ENCODE measurements at places on chromosomes 13 and 19.

- no peak for DNase-seq
These were observed 6.9 kb downstream of the NOSIP start for GRCh38 chr19:49573425-49573824.

DNA sequence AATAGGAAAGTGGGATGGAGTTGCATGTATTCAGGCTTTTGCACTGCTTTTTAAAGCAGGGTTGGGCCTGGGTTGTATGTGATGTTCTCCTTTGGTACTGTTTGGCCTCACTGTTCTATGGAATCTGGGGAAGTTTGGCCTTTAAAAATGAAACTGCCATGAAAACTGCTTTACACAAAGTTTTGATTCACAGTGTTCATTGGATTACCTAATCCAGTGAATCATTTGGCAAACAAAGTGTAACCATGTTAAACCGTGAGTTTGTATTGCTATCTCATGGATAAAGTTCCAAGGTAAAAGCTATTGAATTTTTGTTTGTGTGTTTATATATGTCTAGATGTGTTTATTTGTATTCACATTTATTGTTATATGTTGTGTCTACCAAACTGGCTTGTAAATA is 1658.6 kb downstream of the OLFM4 start:
- DNase-seq, result no peak

DNA sequence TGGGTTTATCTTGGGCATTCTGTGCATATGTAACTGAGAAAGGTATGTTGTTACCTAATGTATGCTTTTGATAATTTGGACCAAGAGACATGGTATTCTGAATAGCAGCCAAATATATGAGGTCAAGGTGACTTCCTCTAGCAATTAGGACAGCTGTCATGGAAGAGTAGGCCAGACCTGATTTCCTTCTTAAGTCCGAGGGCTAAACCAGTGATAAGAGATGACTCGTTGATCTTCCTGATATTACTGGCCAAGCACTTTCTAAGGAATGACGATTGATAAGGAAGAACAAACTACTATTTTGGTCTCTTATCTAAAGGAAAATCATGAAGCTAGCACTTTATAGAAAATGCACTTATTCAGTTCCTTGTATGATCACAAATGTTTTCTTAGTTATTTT is 42.7 kb downstream of the ARHGAP35 start:
- no peak for DNase-seq

DNA sequence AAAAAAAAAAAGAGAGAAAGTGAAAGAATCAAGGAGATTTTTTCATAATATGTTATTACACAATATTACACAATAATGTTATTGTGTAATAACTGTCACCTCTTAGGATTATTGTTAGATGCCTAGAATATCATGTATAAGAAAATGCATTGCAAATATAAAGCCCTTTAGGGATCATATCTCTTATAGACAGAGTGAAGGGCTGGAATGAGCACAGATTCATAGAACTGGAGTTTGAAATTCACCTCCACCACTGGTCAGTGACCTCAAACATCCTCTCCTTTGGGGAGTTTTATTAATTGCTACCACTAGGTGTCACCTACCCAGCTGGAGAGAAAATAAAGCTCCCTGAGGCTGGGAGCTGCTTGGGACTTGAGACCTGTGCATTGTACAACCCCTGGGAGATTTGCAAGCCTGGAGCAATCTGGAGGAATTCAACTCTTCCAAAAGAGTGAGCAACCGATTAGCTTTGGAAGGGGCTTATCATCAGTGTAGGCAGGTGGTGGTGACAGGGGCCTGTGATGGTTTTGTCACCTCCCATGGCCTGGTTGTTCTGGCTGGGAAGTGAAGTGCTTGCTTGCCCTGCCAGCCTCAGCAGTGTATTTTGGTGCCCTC is 30.3 kb upstream of the FRY start:
- DNase-seq, result peak; percentile 8

- DNase-seq, result no peak
These were observed 28.3 kb downstream of the RCBTB2 start for GRCh38 chr13:48504606-48505005.

DNA sequence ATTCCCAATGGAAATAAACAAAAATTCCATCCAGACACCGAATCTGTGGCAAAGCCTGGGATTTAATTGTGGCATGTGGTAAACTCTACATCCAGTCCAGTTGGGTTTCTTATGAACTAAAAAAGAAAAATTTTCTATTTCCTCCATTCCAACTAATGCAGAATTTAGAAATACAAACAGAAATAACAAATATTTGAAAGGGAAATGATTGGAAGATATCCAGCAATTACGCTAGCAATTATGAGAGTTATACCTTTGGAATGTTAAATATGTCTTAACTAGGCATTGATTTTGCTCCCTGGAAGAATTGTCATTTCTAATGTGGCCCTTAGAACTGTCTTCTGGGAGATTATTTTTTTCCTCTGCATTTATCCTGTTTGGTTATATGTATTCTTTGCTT is 421.4 kb upstream of the KLHL1 start:
- DNase-seq, result no peak

GRCh38 chr13:99526549-99526948 is 25.3 kb downstream of the TM9SF2 start:
- DNase-seq, result no peak

- DNase-seq, result no peak
These were observed 36.2 kb downstream of the C13orf46 start for GRCh38 chr13:113937527-113938180.

DNA sequence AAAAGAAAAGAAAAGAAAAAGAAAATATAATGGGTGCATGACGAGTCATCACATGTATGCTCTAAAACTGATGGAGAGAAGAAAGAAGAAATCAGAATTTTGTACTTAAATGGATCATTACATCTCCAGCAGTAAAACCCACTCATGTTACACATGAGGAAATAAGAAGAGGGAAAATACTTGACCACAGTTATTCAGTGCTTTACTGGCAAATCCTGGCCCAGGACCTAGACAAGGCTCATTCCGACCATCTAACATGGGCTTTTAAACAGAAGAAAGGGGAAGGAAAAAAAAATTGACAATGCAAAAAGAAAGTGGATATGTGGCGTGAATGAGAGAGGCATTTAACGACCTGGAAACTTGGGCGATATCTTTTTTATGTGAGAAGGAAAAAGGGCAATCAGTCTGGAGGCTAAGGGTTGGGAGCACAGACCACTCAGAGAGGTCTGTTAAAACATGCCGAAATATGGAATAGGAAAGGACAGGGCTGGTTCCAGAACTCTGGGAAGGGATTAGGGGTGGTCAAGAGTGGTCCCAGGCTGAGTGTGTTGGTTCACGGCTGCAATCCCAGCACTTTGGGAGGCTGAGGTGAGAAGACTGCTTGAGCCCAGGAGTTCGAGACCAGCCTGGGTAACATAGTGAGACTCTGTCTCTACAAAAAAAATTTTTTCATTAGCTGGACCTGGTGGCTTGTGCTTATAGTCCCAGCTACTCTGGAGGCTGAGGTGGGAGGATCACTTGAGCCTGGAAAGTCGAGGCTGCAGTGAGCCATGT is 1.6 kb downstream of the SIGLECL1 start:
- DNase-seq, result no peak

GRCh38 chr13:65400702-65401101 is 1829.4 kb downstream of the PCDH9 start:
- DNase-seq, result no peak

DNA sequence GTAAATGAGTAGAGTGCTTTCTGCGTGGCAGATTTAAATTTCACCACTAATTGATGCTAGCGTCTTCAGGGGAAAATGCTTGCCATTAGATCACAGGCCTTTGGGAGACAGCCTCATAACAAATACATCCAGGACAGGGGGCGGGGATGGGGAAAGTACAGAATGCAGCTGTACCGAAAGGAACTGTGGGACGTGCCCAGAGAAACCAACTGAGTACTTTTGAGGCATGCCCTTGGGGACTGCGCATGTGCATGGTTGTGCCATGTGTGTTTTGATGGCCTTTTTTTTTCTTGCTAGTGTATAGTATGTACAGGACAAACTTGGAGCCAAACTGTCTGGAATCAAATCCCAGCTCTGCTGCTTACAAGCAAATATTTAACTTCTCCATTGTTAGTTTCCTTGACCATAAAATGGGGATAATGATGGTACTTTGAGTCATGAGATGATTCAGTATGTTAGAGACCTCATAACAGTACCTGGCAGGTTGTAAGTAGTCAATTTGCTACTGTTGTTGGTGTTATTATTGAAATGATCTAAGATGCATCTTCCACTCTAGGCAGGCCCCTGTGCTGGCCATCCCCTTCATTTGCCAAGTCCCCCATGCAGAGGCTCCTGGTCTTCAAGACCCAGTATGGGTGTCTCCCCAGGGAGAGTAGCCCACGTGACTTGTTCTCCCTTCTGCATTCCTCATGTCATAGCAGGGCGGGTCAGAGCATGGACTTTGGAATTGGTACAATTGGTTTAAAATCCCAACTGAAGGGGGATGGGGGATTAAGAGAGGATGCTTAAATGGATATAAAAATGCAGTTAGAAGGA is 68.3 kb upstream of the NPAS1 start:
- no peak for DNase-seq

GRCh38 chr19:31350693-31351055 is 1.4 kb upstream of the TSHZ3 start:
- no peak for DNase-seq

- no peak for DNase-seq
These were observed 71.7 kb upstream of the GTF3A start for GRCh38 chr13:27352698-27353097.

GRCh38 chr13:76000131-76000530 is 364.0 kb downstream of the LMO7 start:
- DNase-seq, result no peak

- no peak for DNase-seq
These were observed 4.4 kb upstream of the SIN3B start for GRCh38 chr19:16824658-16825311.

DNA sequence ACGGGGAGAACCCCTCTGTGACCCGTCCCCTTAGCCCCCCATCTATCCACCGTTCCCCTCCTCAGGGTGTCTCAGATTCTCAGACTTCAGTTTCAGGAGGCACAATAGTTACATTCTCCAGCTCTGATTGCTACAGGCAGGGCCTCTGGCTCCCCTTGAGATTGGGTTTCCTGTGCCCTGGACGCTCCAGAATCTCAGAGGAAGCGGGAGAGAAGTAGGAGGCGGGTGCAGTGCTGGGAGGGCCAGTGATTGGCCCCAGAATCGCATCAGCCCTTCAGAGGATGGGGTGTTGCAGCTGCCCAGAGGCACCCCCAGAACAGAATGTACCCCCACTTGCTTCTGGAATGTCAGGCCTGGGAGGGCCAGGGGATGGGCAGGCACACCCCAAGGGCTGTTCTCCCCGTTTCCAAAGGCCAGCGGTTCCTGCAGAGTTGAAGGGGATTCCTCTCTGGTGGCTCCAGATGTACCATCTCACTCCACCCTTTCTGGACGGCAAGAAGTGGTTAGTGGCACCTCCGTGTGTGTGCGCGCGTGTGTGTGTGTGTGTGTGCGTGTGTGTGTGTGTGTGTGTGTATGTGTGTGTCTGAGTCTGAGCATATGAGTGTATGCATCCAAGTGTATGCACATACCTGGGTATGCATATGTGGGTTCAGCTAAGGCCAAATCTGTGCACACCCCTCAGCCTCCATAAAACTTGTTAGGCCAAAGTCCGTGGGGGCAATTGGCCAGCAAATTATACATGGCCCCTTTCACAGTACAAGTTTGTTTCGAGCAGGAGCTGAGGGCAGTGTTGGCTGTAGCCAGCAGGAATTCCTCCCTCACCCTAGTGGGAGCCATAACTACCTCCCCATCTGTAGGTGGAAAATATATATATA is 35.5 kb downstream of the LYL1 start:
- DNase-seq, result no peak

- no peak for DNase-seq
These were observed 107.9 kb upstream of the SLC7A1 start for GRCh38 chr13:29703421-29703820.

DNA sequence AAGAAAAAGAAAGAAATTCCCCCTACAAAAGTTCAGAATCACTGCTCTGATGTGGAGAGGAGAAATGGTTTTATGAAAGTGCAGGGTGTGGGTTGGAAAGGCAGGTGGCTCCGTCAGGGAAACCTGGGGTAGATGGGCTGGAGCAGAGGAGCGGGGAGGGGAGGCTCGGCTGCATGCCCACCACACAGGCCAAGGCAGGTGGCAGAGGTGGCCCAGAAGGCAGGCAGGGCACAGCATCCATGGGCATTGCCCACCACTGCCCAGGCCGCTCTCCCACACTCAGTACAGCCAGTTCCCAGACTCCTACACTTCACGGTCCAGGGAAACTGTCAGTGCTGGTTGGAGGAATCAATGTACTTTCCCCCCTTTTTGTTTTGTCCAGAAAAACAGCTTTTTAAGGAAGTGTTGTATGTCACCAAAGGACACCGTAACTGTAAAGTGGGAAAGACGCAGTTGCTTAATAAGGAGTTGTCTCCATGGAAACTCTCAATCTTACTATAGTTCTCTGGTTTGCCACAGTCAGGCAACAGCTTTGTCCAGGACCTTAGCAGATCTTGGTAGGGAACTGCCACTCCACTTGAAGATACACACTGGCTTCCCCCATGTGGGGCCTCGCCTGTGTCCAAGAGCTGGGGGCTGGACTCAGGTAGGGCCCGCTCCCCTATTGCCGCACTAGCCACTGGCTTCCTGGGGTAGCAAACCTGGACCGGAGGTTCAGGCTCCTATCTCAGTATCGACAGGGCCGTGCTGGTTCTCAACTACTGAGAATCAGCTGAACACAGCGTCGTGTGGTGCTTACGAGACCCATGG is 82.9 kb downstream of the RAB20 start:
- no peak for DNase-seq

GRCh38 chr13:19862481-19863313 is 752 bp downstream of the ZMYM5 start:
- DNase-seq, result peak; percentile 13

GRCh38 chr19:13689085-13689484 is 75.2 kb upstream of the MRI1 start:
- peak; percentile 24 for DNase-seq

DNA sequence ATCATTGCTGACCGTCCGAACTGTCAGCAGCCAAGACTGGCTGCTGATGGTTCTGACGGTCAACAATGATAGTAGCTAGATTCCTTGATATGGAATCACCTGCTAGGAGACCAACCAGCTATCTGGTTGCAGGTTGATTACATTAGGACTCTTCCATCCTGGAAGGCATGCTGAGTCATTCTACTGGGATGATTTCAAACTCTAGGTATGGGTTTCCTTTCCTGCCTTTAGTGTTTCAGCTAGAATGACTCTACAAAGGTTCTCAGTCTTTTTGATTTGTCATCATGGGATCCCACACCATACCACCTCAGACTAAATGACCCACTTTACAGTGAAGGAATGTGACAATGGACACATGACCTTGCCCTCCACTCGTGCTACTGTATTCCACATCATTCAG is 138.1 kb upstream of the KL start:
- no peak for DNase-seq

DNA sequence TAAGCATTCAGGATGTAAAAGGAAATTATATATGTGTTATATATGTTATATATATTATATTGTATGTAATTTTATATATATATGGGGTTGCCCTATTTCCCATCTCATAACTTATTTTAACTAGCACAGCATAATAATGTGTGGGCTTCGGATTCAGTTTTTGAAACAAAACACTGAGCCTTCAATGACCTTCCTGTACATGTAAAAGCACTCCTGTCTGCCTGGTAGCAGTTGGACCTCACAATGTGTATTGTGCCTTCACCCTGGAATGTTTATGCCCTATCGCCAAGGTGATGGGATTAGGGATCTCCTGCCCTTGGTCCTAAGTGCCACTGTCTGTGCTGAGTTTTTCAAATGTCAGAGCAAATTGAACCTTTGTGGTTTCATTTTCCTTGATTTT is 968.8 kb downstream of the TUBA3C start:
- no peak for DNase-seq

- DNase-seq, result no peak
These were observed 808.6 kb upstream of the ARGLU1 start for GRCh38 chr13:107376341-107377125.

Data from CD8-positive, alpha-beta T cell (primary cell).